ENCODE measurements at places on chromosomes 1 and 21.

GRCh38 chr1:243849421-243850201 lies 432 bp downstream of the AKT3 start:
- no peak for DNase-seq

- no peak for DNase-seq
Measured at GRCh38 chr1:41504114-41505035, 19.9 kb upstream of the EDN2 start.

DNA sequence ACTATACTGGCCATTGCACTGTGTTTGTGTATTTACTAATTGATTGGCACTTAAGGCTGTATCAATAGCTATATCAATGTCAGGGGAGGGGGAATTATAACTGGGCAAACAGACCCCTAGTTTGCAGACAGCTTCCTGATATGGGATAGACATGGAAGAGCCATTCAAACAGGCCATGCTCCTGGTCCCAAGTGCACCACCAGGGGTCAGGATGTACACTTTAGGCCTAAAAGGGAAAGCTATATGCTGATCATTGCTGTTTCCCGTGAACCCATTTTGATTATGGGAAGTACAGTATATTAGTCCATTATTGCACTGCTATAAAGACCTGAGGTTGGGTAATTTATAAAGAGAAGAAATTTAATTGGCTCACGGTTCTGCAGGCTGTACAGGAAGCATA lies 124.9 kb upstream of the BACE2 start:
- DNase-seq, result no peak

DNA sequence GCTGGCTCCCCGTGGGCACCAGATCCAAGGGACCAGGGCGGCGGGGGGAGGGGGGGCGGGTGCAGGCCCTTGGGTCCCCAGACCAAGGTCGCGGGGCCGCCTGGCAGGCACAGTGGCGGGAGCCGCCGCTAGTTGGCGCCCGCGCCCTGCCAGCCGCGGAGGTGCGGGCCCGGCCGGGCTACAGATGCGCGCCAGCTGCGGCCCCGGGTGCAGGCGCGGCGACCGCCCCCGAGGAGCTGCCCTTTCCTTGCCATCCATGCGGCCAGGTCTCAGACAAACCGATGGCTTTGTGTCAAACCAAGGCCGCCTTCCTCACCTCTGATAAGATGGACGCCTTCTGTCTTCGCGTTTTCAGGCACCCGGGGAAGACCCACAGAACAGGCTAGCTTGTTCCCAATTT lies 2.2 kb upstream of the RUNX3 start:
- no peak for DNase-seq

DNA sequence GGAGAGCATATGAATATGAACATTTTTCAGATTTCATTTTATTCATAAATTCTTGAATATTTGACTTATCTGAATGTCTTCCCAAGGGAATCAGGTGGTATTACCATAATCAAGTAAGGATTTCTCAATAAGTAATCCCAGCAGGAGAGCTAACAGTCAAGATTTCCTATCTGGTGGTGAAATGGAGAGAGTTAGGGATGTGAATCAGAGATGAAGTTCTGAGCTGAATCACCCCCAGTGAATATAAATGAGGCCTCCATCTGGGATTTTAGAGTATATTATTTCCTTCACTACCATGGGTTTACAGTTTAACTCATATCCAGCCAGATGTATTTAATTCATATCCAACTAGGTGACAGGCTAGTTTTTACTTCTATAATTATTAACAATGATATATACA lies 61.5 kb upstream of the RGS2 start:
- DNase-seq, result no peak

GRCh38 chr1:54798206-54798605 lies 2.9 kb downstream of the TTC22 start:
- no peak for DNase-seq

- no peak for DNase-seq
Measured at GRCh38 chr1:87869567-87869966, 540.9 kb downstream of the LMO4 start.

DNA sequence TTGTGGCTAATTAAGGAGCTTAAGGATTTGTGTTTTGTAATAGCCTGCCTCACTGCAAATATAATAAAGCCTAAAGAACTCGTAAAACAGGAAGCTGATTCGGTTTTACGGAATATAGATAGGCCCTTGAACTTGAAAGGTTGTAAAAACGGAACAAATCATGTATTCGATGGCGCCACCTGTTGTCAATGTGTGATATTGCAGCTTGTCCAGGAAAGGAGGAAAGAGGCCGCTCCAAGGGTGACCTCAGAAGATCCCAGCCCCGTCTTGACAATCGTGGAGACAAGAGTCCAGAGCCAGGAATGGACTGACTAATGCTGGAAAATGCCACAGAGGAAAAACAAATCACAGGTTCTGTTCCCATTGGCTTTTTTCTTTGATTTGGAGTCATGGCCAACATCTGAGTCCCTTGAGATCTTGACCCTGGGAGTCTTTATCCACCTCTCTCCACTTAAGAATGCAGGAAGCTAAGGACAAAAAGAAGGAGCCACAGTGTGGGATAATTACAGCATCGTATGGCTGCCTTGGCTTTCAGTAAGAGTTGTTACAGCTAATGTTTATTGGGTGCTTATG lies 7.0 kb upstream of the IGSF21 start:
- peak; percentile 46 for DNase-seq

GRCh38 chr1:230061801-230062200 lies 5.2 kb upstream of the GALNT2 start:
- no peak for DNase-seq

DNA sequence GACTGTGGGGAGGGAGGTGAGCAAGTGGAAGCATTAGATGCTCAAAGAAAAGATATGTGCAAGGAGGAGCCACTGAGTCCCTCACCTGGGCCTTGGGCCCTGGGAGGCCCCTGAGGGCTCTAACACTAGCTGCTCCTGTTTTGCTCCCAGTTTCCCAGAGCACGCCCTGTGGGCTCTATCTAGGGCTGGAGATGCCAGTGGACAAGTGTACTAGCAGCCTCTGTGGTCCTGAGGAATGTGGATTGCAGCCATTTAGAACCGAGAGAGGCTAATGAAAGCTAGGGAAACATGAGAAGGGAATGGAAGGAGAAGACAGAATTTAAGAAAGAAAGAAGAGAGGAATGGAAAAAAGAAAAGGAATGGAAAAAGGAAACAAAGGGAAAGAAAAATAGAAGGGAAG lies 10.0 kb upstream of the TBX15 start:
- DNase-seq, result no peak

- DNase-seq, result no peak
Measured at GRCh38 chr1:77970192-77970591, 8.7 kb downstream of the FUBP1 start.

- no peak for DNase-seq
Measured at GRCh38 chr1:39631361-39632322, 7.8 kb downstream of the HEYL start.

GRCh38 chr21:33236766-33237165 lies 7.0 kb downstream of the IFNAR2 start:
- DNase-seq, result no peak

GRCh38 chr1:189220750-189221149 lies 1256.9 kb downstream of the BRINP3 start:
- no peak for DNase-seq

- no peak for DNase-seq
Measured at GRCh38 chr1:183646776-183647175, 6.3 kb downstream of the APOBEC4 start.

- DNase-seq, result no peak
Measured at GRCh38 chr1:164765992-164766720, 207.2 kb downstream of the PBX1 start.

DNA sequence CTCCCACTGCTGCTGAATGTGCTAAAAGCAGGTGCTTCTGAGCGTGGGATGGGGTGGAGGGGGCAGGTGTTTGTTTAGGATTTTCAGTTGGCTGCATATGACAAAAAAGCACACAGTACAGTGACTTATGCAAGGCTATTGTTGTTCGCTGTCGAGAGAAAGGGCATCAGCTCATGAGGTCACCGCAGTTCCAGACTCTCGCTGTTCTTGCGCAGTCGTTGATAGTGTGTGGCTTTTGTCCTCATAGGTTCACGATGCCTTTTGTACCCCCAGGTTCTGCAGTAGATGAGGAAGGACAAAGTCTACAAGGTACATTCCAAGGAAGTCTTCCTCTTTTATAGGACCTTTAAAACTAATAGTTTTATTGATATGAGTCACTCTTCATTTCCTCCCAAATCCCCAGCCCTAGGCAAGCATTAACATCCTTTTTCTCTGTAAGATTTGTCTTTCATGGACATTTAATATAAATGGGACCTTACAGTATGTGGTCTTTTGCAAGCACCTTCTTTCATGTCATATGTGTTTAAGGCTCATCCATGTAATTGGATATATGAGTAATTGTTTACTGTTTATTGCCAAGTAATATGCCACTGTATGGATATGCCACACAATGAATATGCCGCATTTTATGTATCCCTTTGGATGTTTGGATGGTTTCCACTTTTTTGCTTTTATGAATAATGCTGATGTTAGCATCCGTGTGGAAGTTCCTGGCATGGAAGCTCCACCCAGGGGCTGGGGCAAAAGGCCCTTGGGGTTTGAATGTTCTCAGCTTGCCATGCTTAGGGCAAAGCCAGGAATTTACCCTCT lies 14.5 kb upstream of the NLRP3 start:
- no peak for DNase-seq

- DNase-seq, result no peak
Measured at GRCh38 chr1:39571178-39571483, 5.5 kb downstream of the PABPC4 start.

DNA sequence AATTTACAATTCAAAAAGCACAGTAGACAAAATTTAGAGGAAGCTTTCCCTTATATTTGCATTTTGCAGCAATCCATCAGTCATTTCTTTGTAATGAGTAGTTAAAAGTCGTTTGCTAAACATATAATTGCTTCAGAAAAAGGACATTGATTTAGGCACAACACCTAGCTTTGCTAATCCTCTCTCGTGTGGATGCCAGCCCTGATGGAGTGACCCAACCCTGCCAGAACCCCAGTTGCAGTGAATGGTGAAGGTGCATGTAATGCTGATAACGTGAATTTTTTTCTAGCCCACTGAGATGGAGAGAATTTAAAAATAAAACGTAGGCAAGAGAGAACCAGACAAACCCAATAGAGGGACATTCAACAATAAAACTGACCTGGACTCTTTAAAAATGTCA lies 263.4 kb downstream of the GRIK1 start:
- no peak for DNase-seq

DNA sequence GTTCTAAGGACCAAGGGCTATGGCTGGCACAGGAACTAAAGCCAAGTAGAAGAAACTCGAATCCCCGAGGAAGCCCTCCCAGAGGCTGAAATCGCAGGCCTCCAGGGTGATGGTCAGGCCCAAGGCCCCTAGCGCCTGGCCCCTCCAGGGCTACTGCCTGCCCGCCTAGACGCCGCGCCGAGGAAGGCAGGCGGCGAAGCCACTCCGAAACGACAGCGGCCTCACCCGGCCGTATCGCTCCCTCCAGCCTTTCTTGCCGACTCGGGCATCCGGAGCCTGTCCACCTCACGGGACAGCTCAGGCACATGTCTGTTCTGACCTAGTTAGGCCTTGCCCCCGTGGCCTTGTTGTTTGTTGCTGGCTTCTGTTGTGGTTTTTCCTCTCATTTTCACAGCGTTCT lies 9.7 kb upstream of the LHX8 start:
- DNase-seq, result no peak

DNA sequence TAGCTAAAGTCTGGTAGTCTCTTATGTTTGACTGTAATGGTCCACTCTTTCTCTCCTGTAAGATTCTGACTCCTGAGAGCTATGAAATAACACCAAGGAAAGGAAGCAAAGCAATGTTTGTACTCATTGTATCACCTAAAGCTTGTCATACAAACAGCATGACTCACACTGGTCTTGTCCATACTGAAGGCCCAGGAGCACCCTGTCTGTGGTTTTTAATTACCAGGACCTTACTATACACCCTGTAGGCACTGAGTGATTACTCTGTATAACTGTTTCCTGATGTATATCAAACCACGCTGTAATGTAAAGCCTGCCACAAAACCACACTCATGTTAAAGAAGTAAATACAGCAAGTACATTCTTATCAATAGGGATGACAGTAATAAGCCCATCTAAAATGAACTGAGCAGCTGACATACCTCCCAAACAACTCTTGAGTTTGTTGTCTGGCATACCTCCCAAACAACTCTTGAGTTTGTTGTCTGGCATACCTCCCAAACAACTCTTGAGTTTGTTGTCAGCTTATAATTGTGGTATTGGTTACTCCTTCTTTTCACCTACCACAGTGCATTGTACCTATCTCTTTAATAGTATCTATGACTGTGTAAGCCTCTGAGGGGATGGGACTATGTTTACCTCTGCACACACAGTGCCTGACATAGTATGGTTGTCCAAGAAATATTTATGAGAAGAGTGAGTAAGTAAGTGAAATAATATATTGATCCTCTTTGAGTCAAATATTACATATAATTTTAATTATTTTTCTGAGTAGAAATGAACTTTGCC lies 11.6 kb upstream of the TNFSF18 start:
- DNase-seq, result no peak

DNA sequence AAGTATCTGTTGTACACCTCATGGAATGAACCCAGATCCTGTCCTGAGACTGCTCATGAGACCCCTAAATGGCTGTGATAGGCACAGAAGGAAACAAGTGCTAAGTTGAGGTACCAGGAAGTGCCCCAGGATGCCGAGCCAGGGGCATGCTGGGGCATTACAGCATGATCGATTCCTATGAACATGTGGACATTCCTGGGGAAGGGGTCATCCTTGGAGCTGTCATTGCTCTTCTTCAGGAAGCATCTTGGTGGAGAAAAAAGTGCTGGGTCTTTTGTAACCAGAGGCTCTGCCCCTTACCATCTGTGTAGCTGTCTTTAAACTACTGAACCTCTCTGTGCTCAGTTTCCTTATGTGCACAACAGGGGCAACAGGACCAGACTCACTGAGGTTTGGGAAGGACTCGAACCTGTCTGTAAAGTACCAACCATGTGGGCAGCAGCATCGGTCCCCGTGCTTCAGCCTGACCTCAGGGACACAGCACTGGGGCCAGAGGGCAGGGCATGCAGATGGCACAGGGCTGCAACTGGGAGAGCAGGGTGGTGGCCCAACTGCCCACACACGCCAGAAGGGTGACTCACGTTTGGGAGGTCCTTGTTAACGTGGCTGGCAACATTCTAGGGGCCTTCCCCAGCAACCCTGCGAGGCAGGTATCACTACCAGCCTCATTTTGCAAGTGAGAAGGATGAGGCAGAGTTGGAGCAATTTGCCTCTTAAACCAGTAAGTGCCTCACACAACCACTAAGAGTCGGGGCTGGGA lies 142.3 kb upstream of the EDN2 start:
- no peak for DNase-seq

GRCh38 chr1:15622712-15623373 lies 5.6 kb downstream of the DDI2 start:
- DNase-seq, result no peak

GRCh38 chr1:246638941-246639655 lies 72.8 kb downstream of the CNST start:
- DNase-seq, result no peak

DNA sequence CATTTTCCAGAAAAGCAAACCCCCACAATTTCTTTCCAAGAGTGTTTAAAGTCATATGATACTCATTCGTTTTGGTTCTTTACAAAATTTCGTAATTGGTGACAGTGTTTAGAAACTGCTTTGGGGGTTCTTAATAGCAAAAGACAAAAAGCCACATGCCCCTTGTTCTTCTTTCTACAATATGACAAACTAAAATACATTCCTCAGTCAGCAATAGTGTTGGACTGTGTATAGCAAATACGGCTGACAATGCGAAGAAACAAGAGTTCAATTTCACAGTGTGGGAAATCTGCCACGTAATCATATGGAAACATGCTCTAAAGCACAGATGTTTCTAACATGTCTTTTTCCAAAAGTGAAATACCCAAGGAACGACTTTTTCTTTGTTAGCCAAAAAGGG lies 7.6 kb upstream of the IFNAR1 start:
- DNase-seq, result no peak

- DNase-seq, result no peak
Measured at GRCh38 chr1:64240206-64240605, 36.8 kb downstream of the UBE2U start.

All from NCI-H1436 treated with DMSO at 0.1 percent for 48 hours (cell line).